SJSA1 (cell line): ENCODE measurements at places on chromosomes 11 and 22. TPM values are rescaled to one million over a fixed set of nuclear protein-coding genes. Genes with fewer than 3 reads are reported as not detected.

GRCh38 chr22:30694640-30695350, at the start of gene OSBP2:
TSS of gene OSBP2 (plus strand) at chr22:30694874. CDS start at chr22:30694910, 36 bp downstream.
- no peak for DNase-seq

- DNase-seq: no peak
Observed at GRCh38 chr11:16790486-16791190, 52.2 kb downstream of the C11orf58 start.

DNA sequence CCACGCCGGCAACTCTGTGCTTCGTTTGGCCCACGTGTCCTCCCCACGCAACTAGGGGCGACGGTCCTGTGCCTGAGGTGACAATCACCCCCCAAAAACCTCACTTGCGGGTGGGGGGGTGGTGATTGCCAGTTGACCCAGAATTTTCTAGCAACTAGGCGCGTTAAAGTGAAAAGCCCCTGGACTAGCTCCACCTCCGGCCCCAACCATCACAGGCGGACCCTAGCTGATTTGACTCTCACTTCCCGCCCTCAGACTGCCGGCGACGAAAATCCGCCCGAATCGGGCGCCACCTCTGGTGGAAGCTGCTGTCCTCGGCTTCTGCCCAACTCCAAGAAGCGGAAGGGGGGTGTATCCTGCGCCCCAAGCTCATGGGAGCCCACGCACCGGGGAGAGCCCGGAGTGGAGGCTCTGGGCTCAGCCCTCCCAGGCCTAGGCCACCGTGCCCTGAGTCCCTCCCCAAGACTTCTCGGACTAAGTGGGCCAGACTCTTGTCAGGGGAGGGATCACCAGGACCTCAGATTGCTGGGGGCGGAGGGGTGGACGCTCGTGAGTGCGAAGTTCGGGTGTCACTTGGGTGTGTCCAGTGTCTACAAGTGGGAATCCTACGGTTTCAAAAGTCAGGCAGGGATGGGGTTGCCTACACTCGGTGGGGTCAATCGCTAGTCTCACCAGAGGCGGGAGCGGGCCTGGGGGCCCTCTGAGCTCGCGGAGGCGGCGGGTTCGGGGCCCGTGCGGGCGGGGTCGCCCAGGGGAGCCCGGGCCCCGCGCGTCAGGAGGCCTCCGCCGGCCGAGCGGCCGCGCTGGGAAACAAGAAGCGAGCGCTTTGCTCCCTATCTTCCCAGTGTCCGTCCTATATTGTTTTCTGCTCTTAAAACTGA, 12.3 kb downstream of the PAX6 start:
- DNase-seq: no peak

- DNase-seq: no peak
Observed at GRCh38 chr11:61680622-61681221, 531 bp downstream of the DAGLA start.

- DNase-seq: no peak
Observed at GRCh38 chr22:42419243-42419881, 12.8 kb downstream of the NFAM1 start.

GRCh38 chr11:79402912-79403311, 37.9 kb downstream of the TENM4 start:
- DNase-seq: no peak

DNA sequence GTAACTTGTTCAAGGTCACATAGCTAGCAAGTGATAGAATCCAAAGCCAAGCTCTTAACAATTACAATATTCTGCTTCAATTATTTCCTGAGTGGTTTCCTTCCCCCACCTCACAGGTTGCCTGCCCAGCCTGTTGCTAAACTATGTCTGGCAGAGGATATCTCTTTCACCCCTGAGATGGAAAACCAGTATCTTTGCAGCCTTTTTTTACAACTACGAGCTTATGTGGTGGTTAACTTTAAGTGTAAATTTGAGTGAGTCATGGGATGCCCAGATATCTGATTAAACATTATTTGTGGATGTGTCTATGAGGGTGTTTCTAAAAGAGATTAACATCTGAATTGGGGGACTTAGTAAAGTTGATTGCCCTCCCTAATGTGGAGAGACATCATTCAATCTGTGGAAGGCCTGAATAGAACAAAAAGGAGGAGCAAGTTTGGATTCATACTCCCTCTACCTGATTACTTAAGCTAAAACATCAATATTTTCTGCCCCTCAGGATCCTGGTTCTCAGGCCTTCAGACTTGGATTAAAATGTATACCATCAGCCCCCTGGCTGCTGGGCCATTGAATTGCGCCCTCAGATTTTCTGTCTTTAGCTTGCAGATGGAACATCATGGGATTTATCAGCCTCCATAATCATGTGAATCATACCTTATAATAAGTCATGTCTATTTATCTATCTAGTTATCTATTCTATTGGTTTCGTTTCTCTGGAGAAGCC, 911.9 kb downstream of the METTL15 start:
- DNase-seq: peak; percentile 26

- DNase-seq: no peak
Observed at GRCh38 chr22:38921806-38922205, 35.6 kb upstream of the APOBEC3A start.

DNA sequence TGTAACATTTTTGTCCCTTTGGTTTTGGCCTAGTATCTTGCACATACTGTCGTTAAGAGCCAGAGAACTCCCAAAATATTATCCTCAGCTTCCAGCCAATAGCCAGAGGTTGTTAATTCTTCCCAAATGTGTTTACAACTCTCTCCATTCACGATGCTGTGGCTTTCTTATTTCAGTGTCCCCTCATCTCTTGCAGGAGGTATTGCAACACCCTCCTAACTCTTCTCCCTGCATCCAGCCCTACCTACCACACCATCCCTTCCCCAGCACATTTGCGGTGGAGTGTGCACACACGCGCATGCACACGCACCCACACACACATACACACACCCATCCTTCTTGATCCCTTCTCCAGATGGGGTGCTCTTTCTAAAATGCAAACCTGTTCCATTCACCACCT, 75.6 kb upstream of the LMO2 start:
- DNase-seq: no peak

DNA sequence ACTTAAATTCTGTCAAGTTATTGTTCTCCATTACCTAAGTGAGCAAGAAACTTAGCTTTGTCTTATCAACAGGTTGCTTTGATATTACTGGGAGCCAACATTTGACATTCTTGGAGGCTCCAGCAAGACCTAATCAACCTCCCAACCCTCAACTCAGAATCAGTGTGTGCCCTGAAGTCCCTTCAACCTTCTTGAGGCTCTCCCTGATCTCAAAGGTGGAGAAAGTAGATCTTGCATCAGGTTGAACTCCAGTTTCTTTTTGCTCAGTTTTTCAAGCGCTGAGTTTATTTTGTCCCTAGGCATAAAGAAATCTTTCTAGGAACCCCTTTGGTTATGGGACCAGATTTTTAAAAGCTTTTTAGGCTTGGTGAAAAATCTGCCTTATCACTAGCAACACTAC, 1.4 kb downstream of the FAM111A start:
- DNase-seq: no peak

DNA sequence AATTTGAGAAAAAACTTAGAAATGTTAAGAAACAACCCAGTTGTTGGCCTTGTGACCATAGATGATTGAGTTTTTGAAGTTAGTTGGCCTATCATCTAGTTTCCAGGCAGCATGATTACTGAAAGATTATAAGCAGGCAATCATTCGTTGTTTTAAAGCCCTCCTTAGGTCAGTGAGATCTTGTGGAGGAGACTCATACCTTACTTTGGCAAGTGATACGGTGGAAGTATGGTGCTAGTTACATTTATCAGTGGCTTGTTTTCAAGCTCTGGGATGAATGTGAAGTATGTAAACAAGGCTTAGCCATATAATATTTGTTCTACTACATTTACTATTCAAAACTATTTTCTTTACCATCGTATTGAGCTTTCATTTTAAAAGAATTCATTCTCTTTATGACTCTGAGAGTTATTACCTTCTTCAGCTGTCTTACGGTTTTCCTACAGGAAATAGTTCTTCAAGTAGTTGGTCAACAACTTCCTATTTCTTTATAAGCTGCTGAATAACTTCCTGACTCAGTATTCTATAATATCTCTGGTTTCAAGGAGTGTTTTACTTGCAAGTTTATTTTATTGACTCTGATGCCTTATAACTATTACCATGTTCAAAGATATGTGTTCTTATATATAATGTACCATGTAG, 7.3 kb downstream of the YAP1 start:
- DNase-seq: peak; percentile 5

- DNase-seq: no peak
Observed at GRCh38 chr11:70604630-70605467, 206.5 kb downstream of the CTTN start.

- peak; percentile 37 for DNase-seq
Observed at GRCh38 chr22:47370448-47371262, 608.2 kb downstream of the TBC1D22A start.

DNA sequence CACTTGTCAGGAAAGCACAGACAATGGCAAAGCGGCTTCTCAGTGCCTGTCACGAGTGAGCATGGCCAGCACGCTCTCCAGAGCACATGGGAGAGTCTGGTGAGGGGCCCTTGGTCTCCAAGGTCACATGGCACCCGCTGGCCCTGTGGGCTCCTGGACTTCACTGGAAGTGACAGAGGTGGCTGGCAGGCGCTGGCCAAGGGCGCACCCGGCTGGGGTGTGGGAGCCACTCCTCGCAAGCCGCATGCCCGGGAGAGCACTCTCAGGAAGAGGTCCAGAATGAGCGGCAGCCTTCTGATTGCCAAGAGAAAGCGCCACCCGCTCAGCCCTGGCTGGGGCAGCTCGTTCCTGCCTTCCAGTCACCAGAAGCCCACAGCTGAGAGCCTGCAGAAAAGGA, 17.1 kb upstream of the MOB2 start:
- no peak for DNase-seq

DNA sequence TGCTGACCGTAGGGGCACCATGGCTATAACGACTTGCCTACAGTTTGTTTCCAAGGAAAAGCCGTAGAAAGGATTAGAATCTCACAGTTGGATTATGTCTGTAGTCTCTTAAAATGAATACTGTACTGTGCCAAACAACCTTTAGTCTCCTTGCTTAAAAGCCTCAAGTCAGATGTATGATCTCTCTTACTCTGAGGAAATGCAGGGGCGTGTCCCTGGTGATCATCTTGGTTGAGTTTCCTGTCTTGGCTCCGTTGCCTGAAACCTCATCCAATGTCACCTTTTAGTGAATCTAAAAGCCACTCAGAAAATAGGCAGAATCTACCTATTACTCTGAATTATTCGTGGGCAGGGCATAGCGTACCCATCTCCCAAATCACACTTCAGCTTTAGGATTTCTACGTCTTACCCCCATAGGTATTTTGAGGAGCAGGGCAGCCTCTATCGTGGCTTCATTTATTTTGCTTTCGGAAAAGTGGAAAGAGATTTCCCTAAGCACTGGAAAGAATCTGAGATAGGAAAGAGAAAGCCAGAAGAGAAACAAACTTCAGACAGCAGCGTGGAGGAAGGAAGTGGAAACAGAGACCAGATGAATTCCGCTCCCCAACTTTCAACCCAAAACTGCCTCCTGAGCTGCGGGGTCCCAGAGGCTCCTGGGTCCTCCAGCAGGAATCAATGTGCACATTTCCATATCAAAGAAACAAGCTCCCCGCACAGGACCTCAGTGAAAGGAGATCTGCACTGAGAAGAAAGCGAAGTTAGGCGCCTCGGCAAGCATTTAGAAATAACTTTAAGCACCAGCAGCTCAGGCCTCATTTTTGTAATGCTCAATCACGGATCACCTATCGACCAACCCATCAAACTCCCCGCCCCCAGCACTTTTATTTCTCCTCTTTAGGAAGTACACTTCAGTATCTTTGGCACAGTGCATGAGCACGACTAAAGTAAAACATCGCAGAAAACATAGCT, 245.8 kb downstream of the ETS1 start:
- DNase-seq: no peak

DNA sequence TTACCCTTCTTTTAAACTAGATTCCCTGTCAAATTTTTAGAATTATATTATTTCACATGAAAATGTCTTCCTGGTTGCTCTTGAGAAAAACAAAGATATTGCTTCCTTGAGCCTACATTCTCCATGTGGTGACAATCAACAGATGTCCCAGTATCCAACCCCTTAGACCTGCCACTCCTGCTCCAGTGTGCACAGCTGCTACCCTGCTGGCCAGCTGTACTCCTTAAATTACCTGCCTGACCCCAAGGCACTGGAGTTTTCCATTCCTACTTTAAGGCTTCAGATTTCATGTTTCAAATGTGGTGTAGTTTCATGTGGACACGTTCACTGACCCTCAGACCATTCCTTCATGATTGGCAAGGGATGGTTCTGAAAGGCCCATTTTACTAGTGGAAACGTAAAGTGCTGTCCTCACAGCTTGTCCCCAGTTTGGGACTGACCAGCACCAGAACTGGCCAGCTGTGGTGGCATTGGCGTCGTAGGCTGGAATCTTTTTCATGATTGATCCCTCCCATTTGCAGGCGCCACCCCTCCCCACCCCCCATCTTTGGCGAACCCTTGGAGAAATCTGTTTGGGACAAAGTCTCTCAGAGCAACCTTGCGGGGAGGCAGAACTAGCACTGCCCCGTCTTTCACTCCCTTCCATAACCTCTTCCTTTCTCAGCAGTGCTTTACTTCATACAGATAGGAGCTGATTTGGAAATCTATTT, 123.5 kb downstream of the DBX1 start:
- DNase-seq: no peak

DNA sequence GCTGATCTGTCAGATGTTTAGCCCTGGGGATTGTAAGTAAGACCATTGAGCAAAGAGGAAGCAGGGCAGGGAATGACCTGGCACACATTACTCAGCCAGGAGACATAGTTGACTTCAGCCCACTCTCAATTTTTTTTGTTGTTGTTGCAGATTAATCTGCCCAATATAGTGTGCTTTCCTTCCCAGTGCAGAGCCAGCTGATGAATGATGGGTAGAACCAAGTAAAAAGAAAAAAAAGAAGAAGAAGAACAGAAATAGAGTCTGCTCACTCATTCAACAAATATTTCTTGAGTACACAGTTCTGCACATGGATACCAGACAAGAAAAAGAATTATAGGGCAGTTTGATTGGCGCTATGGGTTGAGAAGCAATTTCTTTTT, 292.7 kb downstream of the ETS1 start:
- peak; percentile 49 for DNase-seq

DNA sequence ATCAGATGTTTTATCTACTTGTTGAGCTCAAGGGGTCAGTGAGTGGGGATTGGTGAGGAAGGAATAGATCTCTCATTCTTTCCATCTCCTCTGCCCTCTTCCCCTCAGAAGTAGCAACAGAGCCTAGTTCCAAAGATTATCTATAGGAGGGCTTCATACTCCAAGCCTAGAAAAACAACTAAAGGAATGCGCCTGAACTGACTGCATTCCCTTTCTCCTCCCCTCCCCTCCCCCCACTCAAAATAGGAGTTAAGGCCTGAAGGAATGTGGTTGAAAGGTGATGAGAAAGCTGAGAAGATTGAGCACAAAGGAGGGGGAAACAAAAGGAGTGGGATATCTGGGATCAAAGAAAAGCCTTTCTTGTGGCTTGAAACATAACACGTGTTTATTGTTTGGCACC, 10.5 kb downstream of the EMSY start:
- DNase-seq: peak; percentile 18

RNF215 gene
- total RNA-seq: 9.2 and 9.5 TPM in 2 replicates

PPP6R3 gene
- total RNA-seq: 211 and 279 TPM in 2 replicates

C22orf23 gene
- not detected in 2 replicates for total RNA-seq

TIMP3 gene
- 35.4 and 38.1 TPM in 2 replicates for total RNA-seq

CUL5 gene
- total RNA-seq: 17.1 and 19.6 TPM in 2 replicates
